Progenitor cell of endocrine pancreas (in vitro differentiated cells): ENCODE measurements at places on chromosomes 3 and 15.

DNA sequence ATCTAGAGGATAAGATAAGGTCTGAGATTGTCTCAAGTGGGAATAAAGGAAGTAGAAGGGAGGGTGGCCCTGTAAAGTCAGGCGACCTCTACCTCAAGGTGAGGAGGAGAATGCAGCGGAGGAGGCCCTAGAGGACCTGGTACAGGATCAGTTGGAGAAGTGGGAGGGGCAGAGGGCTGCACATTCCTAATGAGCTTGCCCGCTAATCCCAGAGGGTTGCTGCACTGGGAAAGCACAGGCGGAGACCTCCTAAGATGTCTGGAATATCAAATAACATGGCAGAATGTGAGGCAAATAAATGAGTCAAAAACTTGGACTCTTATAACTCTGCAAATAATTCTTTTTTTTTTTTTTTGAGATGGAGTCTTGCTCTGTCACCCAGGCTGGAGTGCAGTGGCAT is 30.2 kb upstream of the VPS8 start:
- H3K4me3 ChIP-seq = no peak overlapping the region
- no peak for DNase-seq
- H3K27ac ChIP-seq = no peak overlapping the region
- H3K36me3 ChIP-seq = no peaks in the 10 kb centered on the region
- peaks cover 51% of the 10 kb centered on the region for H3K27me3 ChIP-seq

GRCh38 chr15:86837294-86838061 is 757.8 kb downstream of the AGBL1 start:
- DNase-seq = no peak
- no peaks in the 10 kb centered on the region for H3K36me3 ChIP-seq
- no peaks in the 10 kb centered on the region for H3K27me3 ChIP-seq
- H3K4me3 ChIP-seq = no peak overlapping the region
- H3K4me1 ChIP-seq = no peaks in the 10 kb centered on the region

GRCh38 chr3:20121088-20121487 is 64.9 kb downstream of the SGO1 start:
- no peaks in the 10 kb centered on the region for H3K27me3 ChIP-seq
- DNase-seq = no peak
- H3K27ac ChIP-seq = no peak overlapping the region
- H3K36me3 ChIP-seq = peaks cover 13% of the 10 kb centered on the region
- no peaks in the 10 kb centered on the region for H3K4me1 ChIP-seq
- no peak overlapping the region for H3K4me3 ChIP-seq

- H3K4me1 ChIP-seq = peaks cover 10% of the 10 kb centered on the region
- H3K36me3 ChIP-seq = no peaks in the 10 kb centered on the region
- H3K27ac ChIP-seq = peak overlapping the region; percentile 39
- H3K27me3 ChIP-seq = peaks cover 8% of the 10 kb centered on the region
- no peak for DNase-seq
Observed at GRCh38 chr15:39130556-39131379, 450.1 kb upstream of the THBS1 start.

- H3K27me3 ChIP-seq = no peaks in the 10 kb centered on the region
- H3K4me3 ChIP-seq = no peak overlapping the region
- no peak for DNase-seq
- no peaks in the 10 kb centered on the region for H3K36me3 ChIP-seq
- H3K27ac ChIP-seq = no peak overlapping the region
Observed at GRCh38 chr3:114804099-114804498, 343.0 kb downstream of the ZBTB20 start.

DNA sequence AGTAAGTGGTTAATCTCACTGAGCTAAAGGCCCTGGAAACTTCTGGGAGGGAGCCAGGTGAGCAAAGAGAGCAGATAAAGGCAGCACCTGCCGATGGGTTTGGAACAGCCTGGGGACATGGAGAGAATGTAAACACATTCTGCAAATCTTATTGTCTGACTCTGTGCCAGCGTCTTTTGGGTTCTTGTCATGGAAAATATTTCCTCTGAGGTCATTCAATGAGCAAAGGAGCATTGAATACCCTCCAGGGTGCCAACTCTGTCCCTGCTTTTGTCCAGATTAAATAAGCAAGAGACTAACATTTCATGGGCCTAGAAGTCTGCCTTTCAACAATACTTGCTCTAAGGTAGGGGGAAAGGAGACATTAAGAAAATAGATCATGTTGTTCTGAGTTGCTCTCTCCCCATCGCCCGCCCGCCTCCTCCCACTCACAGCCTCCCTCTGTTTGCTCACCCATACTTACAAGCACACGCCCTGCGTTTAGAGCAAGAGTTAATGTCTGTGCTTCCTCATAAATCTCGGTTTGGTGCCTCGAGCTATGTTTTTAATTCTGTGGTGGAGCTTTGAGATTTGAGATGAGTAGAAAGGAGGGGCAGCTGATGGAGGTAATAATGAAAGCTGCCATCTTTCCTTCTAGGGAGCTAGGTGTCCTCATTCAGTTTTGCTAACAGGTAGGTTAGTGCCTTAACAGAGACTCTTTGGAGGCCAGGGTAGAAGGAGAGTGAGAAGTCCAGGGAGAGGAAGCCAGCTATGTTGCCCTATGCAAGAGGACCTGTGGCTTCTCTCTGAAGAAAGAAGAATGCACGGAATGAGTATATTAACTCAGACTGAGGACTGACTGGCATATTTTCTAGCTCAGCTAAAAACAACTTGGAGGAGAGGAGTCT is 132.9 kb downstream of the TPRG1 start:
- peaks cover 20% of the 10 kb centered on the region for H3K4me1 ChIP-seq
- no peak for DNase-seq
- H3K27me3 ChIP-seq = no peaks in the 10 kb centered on the region

- peaks cover 7% of the 10 kb centered on the region for H3K4me1 ChIP-seq
- H3K4me3 ChIP-seq = no peak overlapping the region
- no peaks in the 10 kb centered on the region for H3K36me3 ChIP-seq
- H3K27me3 ChIP-seq = no peaks in the 10 kb centered on the region
- H3K27ac ChIP-seq = no peak overlapping the region
Observed at GRCh38 chr3:63706321-63707085, 54.0 kb downstream of the SNTN start.

- H3K27ac ChIP-seq = peak overlapping the region; percentile 76
- no peak for DNase-seq
- peaks cover 18% of the 10 kb centered on the region for H3K4me1 ChIP-seq
- no peaks in the 10 kb centered on the region for H3K27me3 ChIP-seq
- no peak overlapping the region for H3K4me3 ChIP-seq
Observed at GRCh38 chr3:126908752-126909275, 74.1 kb upstream of the PLXNA1 start.

DNA sequence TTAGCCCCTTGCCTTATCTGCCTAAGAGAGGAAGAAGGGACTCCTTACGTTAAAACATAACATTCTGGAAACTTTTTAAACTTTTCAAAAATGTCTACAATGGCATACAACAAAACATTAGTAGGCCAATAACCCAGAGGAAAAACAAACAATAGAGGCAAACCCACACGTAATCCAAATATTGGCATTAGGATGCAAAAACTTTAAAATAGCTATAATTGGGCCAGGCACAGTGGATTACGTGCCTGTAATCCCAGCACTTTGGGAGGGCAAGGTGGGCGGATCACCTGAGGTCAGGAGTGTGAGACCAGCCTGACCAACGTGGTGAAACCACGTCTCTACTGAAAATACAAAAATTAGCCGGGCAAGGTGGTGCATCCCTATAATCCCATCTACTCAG is 134.9 kb downstream of the AQP9 start:
- H3K27ac ChIP-seq = no peak overlapping the region
- no peak overlapping the region for H3K4me3 ChIP-seq
- no peaks in the 10 kb centered on the region for H3K27me3 ChIP-seq
- H3K4me1 ChIP-seq = peaks cover 10% of the 10 kb centered on the region

DNA sequence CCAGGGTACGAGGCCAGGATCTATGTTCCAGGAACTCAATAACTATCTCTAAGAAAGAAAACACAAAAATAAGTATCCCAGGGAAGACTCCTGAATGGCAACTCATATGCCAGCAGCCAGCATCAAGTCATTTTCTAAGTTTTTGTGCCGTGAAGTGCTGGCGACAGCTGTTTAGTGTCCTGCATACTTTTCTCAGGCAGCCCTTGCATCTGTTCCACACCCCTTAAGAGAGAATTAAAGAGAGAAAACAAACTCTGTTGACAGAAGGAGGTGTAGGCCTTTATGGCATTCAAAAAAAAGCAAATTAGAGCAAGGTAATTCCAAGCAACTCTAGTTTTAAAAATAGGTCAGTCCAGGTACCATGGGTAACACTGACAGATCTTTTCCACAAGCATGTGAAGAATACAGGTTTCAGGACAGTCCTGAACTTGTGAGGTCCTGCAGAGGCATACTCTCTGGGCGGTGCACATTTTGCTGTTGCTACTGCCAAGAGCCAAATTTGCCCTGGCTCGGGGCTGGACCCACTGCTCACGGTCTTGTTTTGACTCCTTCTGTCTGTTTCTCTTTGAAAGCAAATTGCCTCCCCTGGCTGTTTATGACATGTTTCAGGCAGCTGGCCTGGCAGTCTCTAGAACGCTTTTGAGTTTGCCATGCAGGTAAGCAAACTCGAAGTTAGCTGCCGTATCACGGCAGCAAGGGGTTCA is 252.1 kb upstream of the ADAMTS9 start:
- no peak overlapping the region for H3K4me3 ChIP-seq
- H3K27ac ChIP-seq = no peak overlapping the region
- peaks cover 4% of the 10 kb centered on the region for H3K27me3 ChIP-seq
- no peaks in the 10 kb centered on the region for H3K36me3 ChIP-seq
- no peak for DNase-seq

GRCh38 chr15:82999426-82999825 is 12.0 kb downstream of the C15orf40 start:
- no peaks in the 10 kb centered on the region for H3K27me3 ChIP-seq
- peaks cover 5% of the 10 kb centered on the region for H3K4me1 ChIP-seq
- H3K4me3 ChIP-seq = no peak overlapping the region
- DNase-seq = no peak

- H3K36me3 ChIP-seq = peaks cover 7% of the 10 kb centered on the region
- no peak for DNase-seq
- H3K27ac ChIP-seq = peak overlapping the region; percentile 39
- H3K27me3 ChIP-seq = no peaks in the 10 kb centered on the region
Observed at GRCh38 chr3:114011059-114011797, 45.1 kb downstream of the CCDC191 start.

DNA sequence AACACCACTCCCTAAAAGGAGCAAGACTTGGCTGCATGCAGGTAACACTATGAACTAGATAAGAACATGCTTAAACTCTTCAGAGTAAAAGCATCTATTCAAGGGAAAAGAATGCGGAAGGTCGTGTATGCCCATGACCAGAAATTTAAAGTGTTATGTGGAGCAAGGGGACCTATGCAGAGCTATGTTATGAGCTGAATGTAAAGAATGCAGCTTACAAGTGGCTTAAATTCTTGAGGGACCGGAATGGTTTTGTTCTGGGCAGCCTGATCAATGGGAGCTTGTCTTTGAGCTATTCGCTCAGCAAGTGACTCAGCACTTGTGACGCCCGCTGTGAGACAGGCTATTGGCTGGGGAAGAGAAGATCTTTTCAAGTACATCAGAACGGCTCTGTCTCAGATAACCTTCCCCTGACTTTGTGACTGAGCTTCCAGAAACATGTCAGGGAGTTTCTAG is 367.5 kb upstream of the THBS1 start:
- no peak overlapping the region for H3K4me3 ChIP-seq
- H3K27me3 ChIP-seq = no peaks in the 10 kb centered on the region
- peaks cover 16% of the 10 kb centered on the region for H3K4me1 ChIP-seq
- H3K36me3 ChIP-seq = no peaks in the 10 kb centered on the region
- H3K27ac ChIP-seq = peak overlapping the region; percentile 97

GRCh38 chr3:62433396-62433795 is 60.0 kb upstream of the FEZF2 start:
- H3K36me3 ChIP-seq = peaks cover 7% of the 10 kb centered on the region
- no peak for DNase-seq
- peaks cover 9% of the 10 kb centered on the region for H3K4me1 ChIP-seq
- H3K27ac ChIP-seq = no peak overlapping the region
- H3K27me3 ChIP-seq = no peaks in the 10 kb centered on the region

DNA sequence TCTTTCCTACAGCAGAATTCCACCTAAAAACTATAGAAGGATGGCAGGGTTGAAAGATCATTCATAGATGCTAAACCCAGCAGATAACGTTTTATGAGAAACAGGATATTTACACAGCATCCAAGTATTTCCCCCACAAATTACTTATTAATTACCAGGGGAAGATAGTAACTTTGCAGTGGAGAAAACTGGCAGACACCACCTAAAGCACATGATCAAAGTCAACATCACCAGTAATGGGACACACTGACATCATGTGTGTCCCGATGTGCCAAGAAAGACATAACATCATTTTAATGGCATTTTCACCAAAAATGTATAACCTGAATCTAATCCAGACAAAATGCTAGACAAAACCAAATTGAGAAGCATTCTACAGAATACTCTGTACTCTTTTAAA is 220.4 kb upstream of the THBS1 start:
- DNase-seq = no peak
- no peak overlapping the region for H3K27ac ChIP-seq
- H3K4me1 ChIP-seq = peaks cover 29% of the 10 kb centered on the region
- no peak overlapping the region for H3K4me3 ChIP-seq
- no peaks in the 10 kb centered on the region for H3K36me3 ChIP-seq

DNA sequence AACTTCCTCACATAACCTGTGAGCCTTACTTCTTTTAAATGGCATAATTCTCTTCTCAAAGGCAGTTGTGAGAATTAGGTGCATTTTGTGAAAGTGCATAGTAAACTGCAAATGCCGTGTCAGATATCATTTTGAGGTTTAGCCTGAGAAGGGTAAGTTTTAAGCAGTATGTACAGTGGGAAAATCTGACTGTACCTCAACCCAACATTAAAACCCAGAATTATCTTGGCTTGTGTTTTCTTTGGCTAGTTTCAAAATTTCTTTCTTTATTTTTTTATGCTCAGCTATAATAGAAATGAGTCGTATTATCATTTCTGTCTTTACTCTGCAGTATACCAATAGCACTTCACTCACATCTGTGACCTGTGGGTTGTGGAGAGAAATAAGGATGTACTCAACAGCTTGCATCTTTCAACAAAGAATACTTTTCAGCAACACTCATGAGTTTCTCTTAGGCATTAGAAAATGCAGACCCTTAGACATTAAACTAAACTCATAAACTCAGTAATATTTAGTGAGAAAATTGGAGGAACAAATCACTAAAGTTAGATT is 65.7 kb downstream of the RASA2 start:
- no peak overlapping the region for H3K4me3 ChIP-seq
- H3K36me3 ChIP-seq = peaks cover 17% of the 10 kb centered on the region
- no peak for DNase-seq

- H3K27ac ChIP-seq = no peak overlapping the region
- peaks cover 28% of the 10 kb centered on the region for H3K27me3 ChIP-seq
- no peak overlapping the region for H3K4me3 ChIP-seq
- no peaks in the 10 kb centered on the region for H3K36me3 ChIP-seq
- DNase-seq = no peak
- no peaks in the 10 kb centered on the region for H3K4me1 ChIP-seq
Observed at GRCh38 chr3:186217820-186218164, 108.9 kb upstream of the ETV5 start.

GRCh38 chr15:72423256-72423655 is 25.2 kb downstream of the TMEM202 start:
- H3K27me3 ChIP-seq = peaks cover 17% of the 10 kb centered on the region
- no peak overlapping the region for H3K4me3 ChIP-seq
- H3K4me1 ChIP-seq = no peaks in the 10 kb centered on the region
- no peak overlapping the region for H3K27ac ChIP-seq

- H3K27ac ChIP-seq = no peak overlapping the region
- H3K27me3 ChIP-seq = no peaks in the 10 kb centered on the region
- no peaks in the 10 kb centered on the region for H3K4me1 ChIP-seq
- no peaks in the 10 kb centered on the region for H3K36me3 ChIP-seq
- DNase-seq = no peak
Observed at GRCh38 chr3:40321818-40322217, 12.3 kb downstream of the EIF1B start.
